Fibroblast of pulmonary artery (primary cell): ENCODE measurements at places on chromosomes 13 and 19.

DNA sequence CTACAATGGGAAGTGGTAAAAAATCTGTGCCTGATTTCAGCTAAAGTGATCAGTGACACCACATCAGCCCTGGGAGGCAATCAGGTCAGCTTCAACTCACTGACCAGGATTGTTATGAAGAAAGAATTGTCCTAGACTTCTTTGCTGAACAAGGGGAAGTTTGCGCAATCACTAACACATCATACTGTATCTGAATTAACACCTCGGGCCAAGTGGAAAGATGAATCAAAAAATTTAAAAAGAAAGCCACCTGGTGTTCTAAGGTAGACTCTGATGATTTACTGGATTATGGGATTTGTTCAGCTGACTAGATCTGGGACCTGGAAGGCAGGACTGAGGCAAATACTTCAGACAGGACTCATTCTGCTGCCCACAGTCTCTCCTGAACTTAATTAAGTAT lies 161.8 kb downstream of the DIAPH3 start:
- DNase-seq = no peak

DNA sequence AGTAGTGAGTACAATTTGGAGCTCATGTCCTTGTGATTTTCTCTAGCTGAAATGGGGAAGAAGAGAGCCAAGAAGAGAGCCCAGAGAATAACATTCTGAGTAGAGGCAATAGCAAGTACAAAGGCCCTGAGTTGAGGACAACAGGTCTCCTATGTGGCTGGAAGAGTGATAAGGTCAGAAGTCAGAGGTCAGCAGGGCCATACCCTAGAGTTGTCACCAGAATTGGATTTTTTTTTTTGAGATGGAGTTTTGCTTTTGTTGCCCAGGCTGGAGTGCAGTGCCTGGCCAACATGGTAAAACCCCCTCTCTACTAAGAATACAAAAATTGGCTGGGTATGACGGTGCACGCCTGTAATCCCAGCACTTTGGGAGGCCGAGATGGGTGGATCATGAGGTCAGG lies 8.0 kb upstream of the TRIM28 start:
- no peak for DNase-seq

DNA sequence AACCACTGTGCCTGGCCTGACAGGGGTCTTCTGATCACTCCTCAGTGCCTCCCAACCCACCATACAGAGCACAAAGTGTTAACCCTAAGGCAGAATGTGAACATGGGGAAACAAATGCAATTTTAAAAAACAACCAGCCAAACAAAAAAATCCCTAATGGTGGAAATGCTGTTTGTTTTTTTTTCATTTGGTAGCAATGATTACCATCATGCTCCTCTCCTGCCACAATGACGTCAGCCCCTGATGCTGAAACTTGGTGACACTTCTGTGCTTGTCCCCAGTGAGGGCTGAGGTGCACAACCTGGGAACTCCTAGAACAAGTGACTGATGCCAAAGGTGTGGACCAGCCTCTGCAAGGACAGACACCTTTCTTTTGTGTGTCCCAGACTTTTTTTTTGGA lies 4.0 kb upstream of the TSPAN16 start:
- DNase-seq = no peak

DNA sequence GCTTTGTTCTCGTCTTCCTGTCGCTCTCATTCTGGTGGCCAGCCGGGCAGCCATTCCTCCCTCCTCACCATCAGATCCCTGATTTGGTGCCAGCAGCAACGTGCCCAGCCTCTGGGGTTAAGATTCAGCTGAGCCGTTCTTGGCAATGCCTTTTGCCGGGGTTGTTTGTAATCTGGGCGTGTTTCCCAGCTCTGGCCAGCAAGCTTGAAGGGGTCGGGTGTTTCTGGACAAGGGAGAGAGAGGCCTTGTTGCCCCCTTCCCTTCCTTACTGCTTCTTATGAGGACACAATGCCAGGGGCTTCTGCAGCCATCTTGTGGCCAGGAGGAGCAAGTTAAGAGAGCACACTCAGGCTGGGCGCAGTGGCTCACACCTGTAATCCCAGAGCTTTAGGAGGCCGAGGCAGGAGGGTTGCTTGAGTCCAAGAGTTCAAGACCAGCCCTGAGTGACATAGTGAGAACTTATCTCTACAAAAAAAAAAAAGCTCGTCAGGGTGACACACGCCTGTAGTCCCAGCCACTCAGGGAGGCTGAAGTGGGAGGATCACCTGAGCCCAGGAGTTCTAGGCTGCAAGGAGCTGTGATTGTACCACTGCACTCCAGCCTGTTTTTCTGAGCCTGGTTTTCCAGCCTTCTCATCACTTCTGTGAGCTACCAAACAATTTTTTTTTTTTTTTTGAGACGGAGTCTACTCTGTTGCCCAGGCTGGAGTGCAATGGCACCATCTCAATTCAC lies 10.7 kb upstream of the CRTC1 start:
- DNase-seq = peak; percentile 53

GRCh38 chr19:50823389-50824042 lies at the start of gene KLK1:
KLK1 (minus strand) TSS chr19:50823787; CDS start chr19:50823748, 39 bp downstream.
- DNase-seq = no peak

DNA sequence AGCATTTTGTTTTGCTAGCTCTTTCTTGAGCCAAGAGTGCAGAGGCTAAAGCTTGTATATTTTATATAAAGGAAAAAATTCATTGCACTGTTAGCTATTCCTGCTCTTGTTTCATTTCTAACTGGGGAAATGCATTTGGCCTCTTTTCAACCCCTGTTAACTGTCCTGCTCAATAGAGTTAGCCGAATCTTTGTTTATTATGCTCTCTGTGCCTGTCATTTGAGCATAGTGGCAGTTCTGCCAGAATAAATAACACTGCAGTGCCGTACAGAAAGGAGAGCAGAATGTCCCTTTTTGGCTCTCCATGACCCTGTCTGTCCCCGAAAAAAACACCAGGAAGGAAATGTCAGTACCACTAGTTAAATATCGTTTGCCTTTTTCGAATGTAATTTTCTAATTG lies 350.8 kb downstream of the MYO16 start:
- DNase-seq = no peak

DNA sequence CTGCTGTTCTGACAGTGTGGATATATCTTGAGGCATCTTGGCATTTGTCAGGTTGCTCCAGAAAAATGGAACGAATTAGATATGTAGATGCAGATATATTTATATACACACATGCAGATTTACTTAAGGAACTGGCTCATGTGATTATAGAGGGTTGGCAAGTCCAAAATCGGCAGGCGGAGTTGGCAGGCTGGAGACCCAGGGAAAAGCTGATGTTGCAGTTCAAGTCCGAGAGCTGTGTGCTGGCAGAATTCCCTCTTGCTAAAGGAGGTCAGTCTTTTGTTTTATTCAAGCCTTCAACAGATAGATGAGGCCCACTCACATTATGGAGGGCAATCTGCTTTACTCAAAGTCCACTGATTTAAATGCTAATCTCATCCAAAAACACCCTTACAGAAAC lies 24.4 kb upstream of the CSNK1A1L start:
- no peak for DNase-seq

GRCh38 chr13:102039264-102039663 lies 362.6 kb downstream of the FGF14 start:
- no peak for DNase-seq

DNA sequence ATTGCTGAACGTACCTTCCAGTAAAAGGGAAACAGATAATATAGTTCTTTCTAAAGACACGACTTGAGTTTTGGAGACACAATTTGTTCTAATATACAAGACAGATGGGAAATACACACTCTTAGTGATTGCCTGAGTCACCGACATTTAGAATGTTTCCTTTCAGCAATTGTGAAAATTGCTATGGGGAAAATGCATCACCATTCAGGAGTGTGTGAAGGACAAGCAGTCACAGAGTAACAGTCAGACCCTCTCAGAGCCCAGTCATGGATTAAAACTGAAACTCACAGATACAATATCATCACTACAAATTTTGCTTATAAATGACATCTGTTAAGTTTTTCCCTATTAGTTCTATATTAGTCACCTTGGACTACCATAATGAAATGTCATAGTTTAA lies 286.1 kb downstream of the SPRY2 start:
- no peak for DNase-seq

- DNase-seq = no peak
These were observed 3.5 kb upstream of the TLE5 start for GRCh38 chr19:3065675-3066357.

GRCh38 chr19:56692206-56692895 lies 20.8 kb upstream of the ZNF835 start:
- no peak for DNase-seq

GRCh38 chr19:3369337-3370213 lies 3.2 kb downstream of the NFIC start:
- peak; percentile 44 for DNase-seq

DNA sequence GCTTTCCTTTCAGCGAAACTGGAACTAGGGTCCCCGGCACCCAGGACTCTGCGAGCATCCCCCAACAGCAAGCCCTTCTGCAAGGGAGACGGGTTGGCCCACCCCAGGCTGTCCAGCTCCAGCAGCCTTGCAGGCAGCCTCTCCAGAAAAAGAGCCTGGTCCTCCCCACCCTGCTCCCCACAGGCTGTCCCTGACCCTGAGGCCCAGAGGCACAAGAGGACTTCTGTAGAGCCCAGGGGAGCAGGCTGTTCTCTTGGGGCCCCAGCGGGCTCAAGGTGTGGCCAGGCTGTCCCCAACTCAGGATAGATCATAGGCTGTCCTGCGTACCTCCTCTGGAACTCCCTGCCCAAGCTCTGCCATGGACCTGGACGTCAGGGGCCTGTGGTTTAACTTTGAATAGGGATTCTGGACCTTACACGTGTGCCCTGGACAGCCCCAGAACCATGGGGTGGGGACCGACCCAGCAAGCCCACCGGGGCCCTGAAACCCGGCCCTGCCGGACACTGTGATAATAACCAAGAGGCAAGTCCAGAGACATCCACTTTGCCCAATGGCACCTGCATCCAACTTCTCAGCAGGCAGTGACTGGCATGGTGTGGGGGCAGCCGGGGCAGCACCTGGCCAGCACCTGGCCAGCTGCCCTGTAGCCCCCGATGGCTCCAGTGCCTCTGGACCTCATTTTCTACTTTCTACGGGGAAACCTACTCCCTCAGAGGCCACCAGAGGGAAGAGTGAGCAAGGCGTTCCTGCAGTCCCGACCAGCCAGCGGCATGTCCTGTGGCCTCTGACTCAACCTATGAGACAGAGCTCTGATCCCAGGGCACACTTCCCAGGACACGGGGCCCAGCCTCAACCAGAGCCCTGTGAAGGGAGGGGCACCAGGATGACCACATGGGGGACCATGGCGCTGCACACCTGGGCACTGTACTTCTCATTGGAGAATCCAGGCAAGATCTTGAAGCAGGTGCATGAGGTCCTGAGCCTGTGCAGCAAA lies 50.9 kb upstream of the TPM4 start:
- peak; percentile 61 for DNase-seq

DNA sequence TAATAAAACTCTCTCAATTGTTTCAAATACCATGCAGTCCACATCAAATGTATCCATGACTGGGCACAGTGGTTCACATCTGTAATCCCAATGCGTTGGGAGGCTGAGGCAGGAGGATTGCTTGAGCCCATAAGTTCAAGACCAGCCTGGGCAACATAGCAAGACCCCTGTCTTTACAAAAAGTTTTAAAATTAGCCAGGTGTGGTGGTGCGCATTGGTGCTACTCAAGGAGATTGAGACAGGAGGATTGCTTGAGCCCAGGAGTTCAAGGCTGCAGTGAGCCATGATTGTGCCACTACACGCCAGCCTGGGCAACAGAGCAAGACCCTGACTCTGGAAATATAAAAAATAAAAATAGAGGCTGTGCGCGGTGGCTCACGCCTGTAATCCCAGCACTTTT lies 5.0 kb downstream of the CLIP3 start:
- DNase-seq = no peak

GRCh38 chr13:94305463-94305862 lies 174.0 kb downstream of the DCT start:
- DNase-seq = peak; percentile 83

GRCh38 chr13:41107104-41107571 lies 25.5 kb downstream of the KBTBD6 start:
- DNase-seq = no peak

- peak; percentile 97 for DNase-seq
These were observed 14.3 kb downstream of the IER2 start for GRCh38 chr19:13164343-13165161.

- no peak for DNase-seq
These were observed 1163.9 kb downstream of the DIAPH3 start for GRCh38 chr13:58999851-59000250.

GRCh38 chr19:15120135-15121026 lies 13.2 kb downstream of the SYDE1 start:
- no peak for DNase-seq

DNA sequence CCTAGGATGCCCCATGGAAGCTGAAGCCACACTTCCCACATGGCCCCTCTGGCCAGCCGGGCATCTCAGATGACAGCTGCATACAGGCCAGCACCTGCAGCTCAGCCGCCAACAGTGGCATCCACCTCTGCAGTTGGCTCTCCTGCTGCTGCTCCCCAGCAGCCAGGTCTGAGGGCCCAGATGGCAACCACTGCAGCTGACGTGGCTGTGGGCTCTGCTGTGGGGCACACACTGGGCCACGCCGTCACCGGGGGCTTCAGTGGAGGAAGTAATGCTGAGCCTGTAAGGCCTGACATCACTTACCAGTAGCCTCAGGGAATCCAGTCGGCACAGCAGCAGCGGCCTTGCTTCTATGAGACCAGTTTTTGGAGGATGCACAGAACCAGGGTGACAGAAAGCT lies 45.3 kb upstream of the LSM14A start:
- DNase-seq = no peak

GRCh38 chr13:27574661-27575060 lies 45.7 kb downstream of the LNX2 start:
- DNase-seq = no peak

GRCh38 chr13:36910545-36910944 lies 9.5 kb downstream of the SMAD9 start:
- DNase-seq = no peak

- DNase-seq = peak; percentile 68
These were observed 5.8 kb upstream of the FCGRT start for GRCh38 chr19:49506575-49507105.

- no peak for DNase-seq
These were observed 1041.3 kb upstream of the SPRY2 start for GRCh38 chr13:81382246-81382645.

DNA sequence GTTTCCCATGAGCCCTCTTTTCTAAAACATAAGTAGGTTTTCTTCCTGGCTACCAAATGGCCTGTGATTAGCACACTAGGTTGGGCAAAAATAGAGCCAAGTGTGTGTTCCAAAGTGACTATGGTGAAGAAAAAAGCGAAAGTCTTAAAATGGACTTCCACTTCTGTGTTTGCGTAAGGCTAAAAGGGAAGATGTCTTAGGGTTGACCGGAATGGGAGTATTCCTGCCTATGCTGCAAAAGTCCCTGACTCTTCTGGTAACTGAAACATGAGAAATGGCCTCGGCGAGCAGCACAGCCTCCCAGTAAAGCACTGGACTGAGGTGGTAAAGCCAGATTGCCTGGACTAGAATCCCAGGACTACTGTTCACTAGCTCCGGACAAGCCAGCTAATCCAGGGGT lies 2.4 kb upstream of the FPR1 start:
- no peak for DNase-seq

- DNase-seq = peak; percentile 39
These were observed 538 bp downstream of the ZNF428 start for GRCh38 chr19:43618921-43619261.

GRCh38 chr13:75904012-75904411 lies 267.9 kb downstream of the LMO7 start:
- no peak for DNase-seq
